ENCODE measurements at places on chromosomes 6 and 20.

GRCh38 chr6:89536231-89536630 lies 102.3 kb downstream of the LYRM2 start:
- DNase-seq: no peak

- peak; percentile 23 for DNase-seq
Observed at GRCh38 chr20:19889011-19889953, 127.9 kb upstream of the NAA20 start.

DNA sequence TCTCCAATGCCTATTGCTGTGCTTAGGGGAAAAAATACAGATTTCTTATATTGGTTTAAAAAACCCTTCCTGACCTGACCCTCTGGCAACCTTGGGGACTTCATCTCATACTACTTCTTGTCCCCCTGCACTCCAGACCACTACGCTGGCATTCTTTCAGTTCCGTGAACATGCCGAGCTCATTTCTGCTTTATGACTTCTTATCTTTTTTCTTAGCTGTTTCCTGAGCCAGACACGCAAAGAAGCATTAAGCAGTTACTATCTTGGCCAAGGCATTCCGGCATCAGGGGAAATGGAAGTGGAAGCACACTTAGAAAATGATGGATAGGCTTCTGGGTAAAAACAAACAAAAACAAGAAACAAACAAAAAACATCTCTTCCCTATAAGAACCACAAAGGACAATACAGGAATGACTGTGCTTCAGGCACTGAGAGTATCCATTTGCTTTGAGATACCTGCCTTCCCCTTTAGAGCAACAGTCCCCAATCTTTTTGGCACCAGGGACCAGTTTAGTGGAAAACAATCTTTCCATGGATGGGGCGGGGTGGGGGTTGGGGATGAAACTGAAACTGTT lies 4.4 kb upstream of the CCDC28A start:
- no peak for DNase-seq

- no peak for DNase-seq
Observed at GRCh38 chr6:109706513-109706912, 15.4 kb downstream of the FIG4 start.

DNA sequence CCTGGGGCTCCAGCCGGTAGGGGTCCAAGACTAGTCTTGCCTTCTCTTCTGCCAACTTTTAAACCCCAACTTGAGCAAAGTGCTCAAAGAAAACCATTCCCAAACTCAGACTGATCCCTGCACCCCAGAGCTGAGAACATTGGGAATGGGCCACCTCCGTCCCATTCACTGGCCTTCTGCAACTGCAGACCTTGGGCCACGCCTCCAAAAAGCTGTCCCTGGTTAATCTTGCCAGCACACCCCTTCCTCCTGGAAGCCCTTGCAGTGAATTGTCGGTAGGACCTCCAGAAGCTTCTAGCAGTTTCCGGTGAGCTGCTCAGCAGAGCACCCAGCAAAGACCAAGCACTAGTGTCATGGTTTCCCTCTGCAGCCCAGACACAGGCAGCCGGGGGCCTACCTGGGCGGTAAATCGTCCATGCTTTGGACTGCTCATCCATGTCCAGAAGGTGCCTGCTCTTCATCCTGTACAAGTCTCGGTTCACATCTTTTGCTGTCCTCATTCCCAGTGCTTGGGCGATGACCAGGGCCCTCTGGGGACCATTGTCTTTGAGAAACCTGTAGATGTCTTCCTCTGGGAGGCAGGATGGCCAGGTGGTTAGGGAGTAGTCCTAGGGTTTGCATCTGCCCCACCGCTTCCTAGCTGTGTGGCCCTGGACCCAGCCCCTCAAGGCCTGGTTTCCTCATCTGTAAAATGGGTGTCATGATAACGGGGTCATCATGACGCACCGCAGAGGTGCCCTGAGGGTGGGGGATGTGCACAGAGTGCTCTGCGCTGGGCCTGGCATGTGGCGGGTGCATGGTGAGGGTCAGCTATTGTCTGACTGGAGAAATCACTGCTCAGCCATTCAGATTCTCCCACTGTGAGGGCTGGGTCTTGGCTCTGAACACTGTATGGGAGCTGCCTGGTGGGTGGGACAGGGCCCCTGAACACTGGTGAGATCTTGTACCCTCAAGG lies 5.5 kb downstream of the ZBP1 start:
- DNase-seq: no peak

GRCh38 chr20:44209686-44210405 lies 725 bp downstream of the OSER1 start:
- peak; percentile 65 for DNase-seq

Measured in nephron progenitor cell (in vitro differentiated cells).